Left lobe of liver (tissue), 2 donors: ENCODE measurements at places on chromosomes 5 and 9.

DNA sequence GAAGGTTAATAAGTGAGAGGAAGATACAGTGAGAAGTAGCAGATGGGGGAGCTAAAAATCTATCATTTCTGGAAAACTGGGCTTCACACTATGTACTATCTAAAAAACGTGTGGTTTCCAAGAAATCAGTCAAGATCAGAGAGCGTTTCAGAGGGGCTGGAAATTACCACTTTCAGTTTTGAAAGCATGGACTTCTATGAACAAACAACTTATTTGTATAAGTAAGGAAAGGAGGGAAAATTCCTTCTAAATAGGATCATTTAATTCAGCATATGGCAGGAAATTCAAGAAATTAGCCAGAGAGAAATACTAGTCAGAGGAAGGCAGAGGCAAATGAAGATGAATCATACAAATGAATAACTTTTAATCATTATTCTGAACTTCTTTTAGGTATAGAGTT is 11.3 kb downstream of the TNC start:
- no peak for DNase-seq

DNA sequence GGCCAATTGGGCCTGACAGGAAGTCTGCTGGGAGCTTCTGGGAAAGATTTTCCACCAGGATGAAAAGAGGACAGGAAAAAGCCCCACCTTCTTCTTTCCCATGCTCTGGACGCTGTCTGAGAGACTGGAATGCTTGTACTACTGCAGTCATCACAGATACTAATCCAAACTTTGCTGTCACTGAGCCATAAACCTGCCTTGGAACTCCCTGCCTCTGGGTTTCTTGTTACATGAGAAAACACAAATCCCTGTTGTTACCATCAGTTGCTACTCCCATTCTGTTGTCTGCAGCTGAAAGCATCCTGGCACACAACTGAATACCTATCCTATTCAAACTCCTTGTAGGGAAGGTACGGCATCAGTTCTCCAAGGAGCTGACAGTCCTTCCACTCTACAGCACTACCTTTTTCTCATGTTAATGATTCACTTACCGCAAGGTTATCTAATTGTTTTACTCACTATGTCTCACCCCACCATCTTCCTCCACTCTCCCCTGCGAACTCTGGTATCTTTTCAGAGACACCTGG is 167.5 kb downstream of the CDK5RAP2 start:
- DNase-seq: no peak

DNA sequence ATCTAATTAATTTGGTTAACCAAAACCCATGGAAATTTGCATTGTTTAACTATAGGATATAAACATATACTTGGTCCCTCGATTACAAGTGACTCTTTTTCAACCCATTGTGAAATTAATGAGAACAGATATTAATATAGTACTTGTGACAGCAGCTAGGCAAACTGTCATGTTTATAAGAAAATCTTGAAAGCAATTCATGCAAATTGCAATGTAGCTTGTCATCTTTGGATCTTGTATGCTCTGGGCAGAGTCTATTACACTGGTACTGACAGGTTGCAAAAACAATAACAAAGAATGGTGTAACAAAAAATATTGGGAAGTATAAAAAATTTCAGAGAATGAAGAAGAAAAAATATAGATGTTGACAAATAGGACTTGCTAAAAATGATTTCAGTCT is 941.0 kb downstream of the DNAH5 start:
- no peak for DNase-seq

DNA sequence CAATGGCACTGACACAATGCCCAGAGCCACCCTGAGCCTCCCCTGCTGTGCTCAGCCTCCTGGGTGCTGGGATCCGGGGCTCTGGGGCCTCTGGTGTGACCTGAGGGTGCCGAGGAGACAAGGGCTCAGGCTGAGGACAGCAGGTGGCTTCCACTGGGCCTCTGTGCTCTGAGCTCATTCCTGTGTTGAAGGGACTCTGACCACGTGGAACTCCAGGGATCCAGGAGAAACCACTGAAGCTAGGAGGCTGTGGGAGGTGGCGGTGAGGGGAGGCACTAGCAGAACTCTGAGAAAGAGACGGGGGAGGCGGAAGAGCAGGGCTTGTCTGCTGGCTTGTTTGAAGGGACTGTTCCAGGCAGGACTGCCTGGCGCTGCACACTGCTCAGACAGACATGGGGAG is 318.7 kb upstream of the IRX1 start:
- DNase-seq: no peak

DNA sequence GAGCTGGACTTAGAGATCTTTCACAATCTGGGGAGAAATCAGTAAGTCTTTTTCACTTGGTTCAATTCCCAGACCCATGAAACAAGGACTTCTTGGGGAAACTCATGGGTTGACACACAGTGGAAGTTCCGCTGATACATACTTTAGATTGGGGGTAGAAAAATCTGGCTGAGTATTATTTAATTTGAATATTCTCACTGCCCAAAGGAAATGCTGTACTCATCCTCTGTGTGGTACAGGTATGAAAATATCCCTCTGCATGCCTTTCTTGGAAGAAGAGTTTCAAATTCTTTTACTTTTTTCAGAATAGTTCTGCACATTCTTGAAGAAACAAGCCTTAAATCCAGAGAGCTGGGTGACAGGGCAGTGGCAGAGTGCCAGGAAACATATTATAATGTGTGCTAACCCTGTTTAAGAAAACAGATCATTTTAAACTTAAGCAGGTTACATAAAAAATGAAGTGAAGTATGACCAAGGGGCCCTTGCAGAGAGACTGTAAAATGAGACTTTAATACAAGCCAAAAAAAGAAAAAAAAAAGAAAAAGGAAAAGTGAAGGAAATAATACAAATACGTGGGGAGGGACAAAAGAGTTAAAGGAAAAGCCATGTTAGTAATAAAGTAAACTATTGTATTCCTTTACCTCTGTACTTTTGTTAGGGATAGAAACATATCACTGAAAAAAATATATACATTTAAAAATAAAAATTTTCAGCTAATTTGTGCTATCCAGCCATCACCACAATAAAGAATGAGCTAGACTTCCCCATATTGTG is 173.4 kb upstream of the NR3C1 start:
- no peak for DNase-seq
